Myocyte (in vitro differentiated cells): ENCODE measurements at places on chromosomes 3 and 15. TPM values are rescaled to one million over a fixed set of nuclear protein-coding genes. Genes with fewer than 3 reads are reported as not detected.

PRTG gene
- 1.7 and 3.7 TPM in 2 replicates for total RNA-seq

DNA sequence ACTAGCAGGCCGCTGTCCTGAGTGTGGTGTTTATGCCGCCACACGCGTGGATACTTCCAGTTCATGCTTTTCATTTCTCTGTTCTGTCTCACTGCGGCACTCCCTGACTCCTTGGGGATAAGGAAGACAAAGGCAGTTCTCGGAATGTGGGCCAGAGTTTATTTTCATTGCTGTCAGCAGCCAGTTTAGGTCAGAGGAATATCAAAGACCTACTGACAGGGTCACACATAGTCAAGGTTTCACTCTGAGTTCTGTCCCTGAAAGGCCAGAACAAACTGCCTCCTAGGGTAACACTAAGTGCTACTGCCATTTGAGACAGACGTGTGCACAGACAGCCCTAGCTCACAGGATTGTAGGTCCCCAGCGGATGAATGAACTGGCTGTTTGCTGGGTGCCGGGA is 27.3 kb upstream of the SPTBN5 start:
- DNase-seq, result no peak

DNA sequence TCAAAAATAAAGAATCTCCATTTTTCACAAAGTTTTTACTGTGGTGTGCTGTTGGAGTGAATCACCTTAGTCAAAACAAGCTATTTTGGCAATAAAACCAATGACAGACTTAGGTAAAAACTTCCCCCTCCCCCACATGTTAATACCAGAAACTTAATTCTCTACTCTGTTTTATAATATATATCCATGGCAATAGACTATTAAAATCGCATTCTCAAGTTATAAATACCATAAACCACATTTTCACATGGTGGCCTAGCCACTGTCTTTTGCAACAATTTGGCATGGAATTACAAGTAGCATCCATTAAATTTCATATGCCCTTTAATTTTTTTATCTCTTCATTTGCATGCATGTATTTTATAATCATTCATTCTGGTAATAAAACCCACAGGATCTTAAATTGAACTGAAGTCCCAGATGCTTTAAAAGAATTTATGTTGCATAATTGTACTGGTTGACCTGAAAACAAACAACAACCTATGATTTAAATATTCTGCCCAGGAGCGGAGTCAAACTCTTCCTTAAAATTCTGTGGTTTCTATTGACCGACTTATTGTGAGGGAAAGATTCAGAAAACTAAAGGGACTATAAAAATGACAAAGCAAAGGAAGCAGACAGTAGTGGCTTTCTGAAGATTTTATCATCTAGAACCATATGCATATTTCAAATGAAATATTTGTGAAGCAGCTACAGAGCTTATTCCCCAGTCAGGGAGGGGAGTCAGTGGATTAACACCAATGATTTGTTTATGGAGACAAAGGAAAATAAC is 229.0 kb upstream of the TBL1XR1 start:
- DNase-seq, result no peak

CPLX3 gene
- total RNA-seq, result not detected in 2 replicates

DNA sequence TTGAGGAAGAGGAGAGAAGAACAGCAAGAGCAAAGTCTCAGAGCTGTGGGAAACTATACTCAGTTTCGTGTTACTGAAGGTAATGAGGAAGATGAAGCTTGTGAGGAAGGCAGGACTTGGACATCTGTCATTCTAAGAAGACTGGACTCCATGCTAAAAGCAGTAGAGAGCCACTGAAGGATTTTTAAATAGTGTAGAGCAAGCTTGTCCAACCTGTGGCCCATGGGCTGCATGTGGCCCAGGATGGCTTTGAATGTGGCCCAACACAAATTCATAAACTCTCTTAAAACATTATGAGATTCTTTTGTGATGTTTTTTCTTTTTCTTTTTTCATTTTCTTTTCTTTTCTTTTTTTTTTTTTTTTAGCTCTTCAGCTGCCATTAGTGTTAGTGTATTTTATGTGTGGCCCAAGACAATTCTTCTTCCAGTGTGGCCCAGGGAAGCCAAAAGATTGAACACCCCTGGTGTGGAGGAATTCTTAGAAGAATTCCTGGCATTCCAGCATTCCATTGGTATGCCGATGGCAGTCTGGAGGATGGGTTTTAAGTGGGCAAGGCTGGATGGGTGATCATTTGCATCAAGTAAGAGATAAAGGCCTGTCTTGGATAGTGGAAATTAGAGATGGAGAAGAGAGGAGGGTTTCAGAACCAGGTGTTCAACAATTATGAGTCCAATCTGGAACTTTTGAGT is 6.9 kb upstream of the NFKBIZ start:
- DNase-seq, result peak; percentile 52

GRCh38 chr15:86355361-86355760 is 275.7 kb downstream of the AGBL1 start:
- DNase-seq, result no peak

GRCh38 chr3:87478716-87479115 is 202.3 kb upstream of the POU1F1 start:
- peak; percentile 6 for DNase-seq

DNA sequence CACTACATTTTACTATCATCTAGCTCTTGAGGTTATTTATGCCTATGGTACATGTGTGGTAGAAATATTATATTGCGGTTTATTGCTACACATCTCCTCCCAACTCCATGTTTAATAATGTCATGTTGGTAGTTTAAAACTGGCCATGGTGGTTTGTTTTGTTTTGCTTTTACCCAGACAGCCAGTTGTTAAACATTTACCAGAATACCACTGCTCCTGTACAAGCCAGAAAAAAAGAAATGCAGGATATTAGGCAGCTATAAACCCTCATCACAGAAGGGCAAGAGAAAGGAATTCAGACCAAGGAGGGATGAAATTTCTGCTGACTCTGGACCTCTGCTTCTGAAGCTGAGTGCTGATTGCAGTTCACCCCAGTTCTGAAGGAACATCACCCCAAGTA is 451.8 kb upstream of the IL12A start:
- DNase-seq, result no peak

GRCh38 chr3:35223632-35224394 is 415.5 kb upstream of the ARPP21 start:
- no peak for DNase-seq

SLC25A38 gene
- total RNA-seq, result 25.5 and 28.5 TPM in 2 replicates

ABHD6 gene
- total RNA-seq, result 5.8 and 6.1 TPM in 2 replicates

DNA sequence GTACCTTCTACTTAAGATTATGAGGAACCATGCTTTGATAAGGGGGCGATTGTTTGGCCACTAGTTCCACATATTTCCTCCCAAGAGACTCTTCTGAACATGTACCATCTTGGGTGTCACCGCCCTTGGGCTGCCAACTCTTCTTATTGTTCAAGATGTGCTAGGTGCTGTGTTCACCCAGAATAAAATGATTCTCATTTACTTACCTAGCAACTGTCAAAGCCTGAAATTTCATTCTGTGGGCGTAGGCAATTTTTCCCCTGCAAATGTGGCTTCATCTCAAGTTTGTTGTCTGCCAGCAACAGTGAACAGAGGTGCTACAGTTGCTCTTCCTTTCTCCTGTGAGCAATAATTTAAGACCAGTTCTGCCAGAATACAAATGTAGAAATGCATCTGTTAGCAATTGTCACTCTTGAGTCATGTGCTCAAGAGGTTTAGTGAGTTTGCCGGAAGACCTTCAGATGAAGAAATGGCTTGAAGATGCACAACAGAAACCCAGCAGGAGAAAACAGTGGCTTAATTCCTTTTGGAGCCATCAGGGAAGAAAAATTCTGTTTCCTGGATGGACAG is 41.3 kb upstream of the RARB start:
- DNase-seq, result no peak

GRCh38 chr15:49741712-49742111 is 120.9 kb downstream of the DTWD1 start:
- peak; percentile 93 for DNase-seq

RTP1 gene
- not detected in 2 replicates for total RNA-seq

GRCh38 chr3:19749448-19750017 is 184.5 kb downstream of the EFHB start:
- no peak for DNase-seq

GRCh38 chr3:164352991-164353390 is 725.3 kb downstream of the SI start:
- DNase-seq, result no peak

PDCD7 gene
- 19.5 and 20.2 TPM in 2 replicates for total RNA-seq

DNA sequence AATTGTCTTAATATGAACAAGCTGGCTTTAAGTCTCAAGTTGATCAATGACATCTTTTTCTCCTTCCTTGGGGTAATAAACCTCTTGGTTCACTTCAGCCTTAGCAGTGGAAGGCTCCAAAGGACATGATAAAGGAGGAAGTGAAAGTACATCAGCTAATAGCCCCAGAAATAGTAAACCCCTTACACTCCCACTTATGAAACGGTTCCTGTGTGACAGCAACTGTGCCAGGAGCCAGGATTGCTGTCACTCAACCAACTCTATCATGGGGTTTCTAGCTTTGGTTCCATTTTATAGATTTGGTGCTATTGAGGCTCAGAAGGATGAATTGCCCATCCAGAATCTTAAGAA is 216.7 kb downstream of the ABHD5 start:
- DNase-seq, result no peak

- DNase-seq, result no peak
Observed at GRCh38 chr3:184531626-184532280, 29.8 kb upstream of the EPHB3 start.

- DNase-seq, result no peak
Observed at GRCh38 chr3:99690761-99691369, 52.5 kb downstream of the COL8A1 start.

DNA sequence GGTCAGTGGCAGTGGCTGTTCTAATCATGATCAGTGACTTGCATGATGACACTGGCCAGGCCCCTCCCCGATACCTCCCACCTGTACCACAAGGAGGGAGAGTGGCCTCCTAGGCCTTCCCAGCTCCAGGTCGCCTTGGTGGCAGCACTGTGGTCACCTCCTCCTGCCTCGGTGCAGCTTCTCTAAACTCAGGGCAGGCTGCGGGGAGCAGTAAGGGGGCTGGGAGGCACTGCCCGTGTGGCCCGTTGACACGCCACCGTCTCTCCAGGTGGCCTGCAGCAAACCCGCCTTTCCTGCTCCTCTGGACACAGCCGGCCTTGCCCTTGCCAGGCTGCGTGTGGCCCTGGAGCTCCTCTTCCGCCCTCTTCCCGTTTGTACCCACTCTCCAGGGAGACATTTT is 184.1 kb downstream of the XXYLT1 start:
- no peak for DNase-seq

- DNase-seq, result peak; percentile 16
Observed at GRCh38 chr3:69252631-69253030, 130.2 kb upstream of the LMOD3 start.

FGF7 gene
- 39.2 and 69.2 TPM in 2 replicates for total RNA-seq

- DNase-seq, result no peak
Observed at GRCh38 chr3:59886790-59887189, 837.0 kb upstream of the CFAP20DC start.

- DNase-seq, result no peak
Observed at GRCh38 chr3:33322412-33322811, 45.2 kb downstream of the FBXL2 start.

- no peak for DNase-seq
Observed at GRCh38 chr15:35654332-35654731, 108.4 kb upstream of the DPH6 start.

MAGI1 gene
- 10.6 and 14.5 TPM in 2 replicates for total RNA-seq

DNA sequence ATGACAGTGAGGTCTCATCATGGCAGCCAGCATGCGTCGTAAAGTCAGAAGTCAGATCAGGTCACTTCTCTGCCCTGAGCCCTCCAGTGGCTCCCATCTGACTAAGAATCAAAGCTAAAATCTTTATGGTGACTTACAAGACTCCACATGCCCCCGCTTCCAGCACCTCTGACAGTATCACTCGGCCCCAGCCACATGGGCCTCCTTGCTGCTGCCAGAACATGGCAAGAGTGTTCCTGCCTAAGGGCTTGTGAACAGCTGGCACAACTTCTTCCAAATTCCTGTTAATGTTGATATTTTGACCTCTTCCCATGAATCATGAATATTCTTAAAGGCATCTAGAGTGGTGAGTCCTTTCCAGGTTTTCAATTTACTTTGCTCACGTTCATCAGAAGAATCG is 20.5 kb downstream of the POLR2M start:
- peak; percentile 47 for DNase-seq

- DNase-seq, result peak; percentile 95
Observed at GRCh38 chr3:101561630-101562328, at the start of gene TRMT10C. Gene TRMT10C (plus strand): TSS chr3:101561868. CDS start chr3:101564782, 2,914 bp downstream.

GRCh38 chr15:40006003-40006402 is 33.0 kb downstream of the SRP14 start:
- DNase-seq, result no peak

GRCh38 chr15:70584838-70585706 is 178.3 kb downstream of the UACA start:
- DNase-seq, result no peak

GUCA1C gene
- total RNA-seq, result not detected in 2 replicates

FURIN gene
- 38.5 and 42.1 TPM in 2 replicates for total RNA-seq

- DNase-seq, result peak; percentile 61
Observed at GRCh38 chr3:115800489-115801075, 177.3 kb downstream of the GAP43 start.

APPL1 gene
- 35.7 and 42.9 TPM in 2 replicates for total RNA-seq

DAPK2 gene
- 0.21 and 0.53 TPM in 2 replicates for total RNA-seq

DNA sequence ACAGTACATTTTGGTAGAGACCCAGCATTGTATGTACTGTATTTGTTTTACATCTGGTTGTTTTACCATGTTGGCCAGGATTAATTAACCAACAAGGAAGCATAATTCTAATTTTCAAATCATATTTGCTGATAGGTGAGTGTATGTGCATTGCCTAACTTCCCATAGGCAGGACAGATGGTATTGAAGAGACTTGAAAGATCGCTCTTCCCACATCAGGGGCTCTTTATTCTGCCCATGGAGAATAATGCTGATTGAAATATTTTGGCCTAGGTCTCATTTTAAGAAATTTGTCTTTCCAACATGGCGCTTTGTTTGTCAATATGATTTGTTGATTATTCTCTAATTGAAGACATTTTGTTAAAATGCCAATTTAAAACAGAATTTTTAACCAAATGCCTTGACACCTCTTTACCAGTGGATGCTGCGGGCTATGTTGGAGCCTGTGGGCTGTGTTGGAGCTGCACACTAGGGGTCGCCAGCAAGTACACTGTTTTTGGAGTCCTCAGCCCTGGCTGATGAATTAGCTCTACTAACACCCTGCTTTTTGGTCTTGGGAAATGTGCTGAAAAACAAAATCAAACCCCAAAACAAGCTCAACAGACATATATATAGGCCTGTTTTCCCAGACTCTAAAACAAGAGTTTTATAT is 5.3 kb downstream of the P2RY12 start:
- peak; percentile 31 for DNase-seq

OR4F15 gene
- total RNA-seq, result not detected in 2 replicates

GRCh38 chr3:149003653-149004305 is 12.4 kb downstream of the GYG1 start:
- DNase-seq, result no peak

TMEM266 gene
- total RNA-seq, result not detected in 2 replicates

GRCh38 chr15:37767841-37768455 is 166.5 kb upstream of the TMCO5A start:
- DNase-seq, result no peak
